ENCODE measurements at places on chromosomes 1 and 21.

DNA sequence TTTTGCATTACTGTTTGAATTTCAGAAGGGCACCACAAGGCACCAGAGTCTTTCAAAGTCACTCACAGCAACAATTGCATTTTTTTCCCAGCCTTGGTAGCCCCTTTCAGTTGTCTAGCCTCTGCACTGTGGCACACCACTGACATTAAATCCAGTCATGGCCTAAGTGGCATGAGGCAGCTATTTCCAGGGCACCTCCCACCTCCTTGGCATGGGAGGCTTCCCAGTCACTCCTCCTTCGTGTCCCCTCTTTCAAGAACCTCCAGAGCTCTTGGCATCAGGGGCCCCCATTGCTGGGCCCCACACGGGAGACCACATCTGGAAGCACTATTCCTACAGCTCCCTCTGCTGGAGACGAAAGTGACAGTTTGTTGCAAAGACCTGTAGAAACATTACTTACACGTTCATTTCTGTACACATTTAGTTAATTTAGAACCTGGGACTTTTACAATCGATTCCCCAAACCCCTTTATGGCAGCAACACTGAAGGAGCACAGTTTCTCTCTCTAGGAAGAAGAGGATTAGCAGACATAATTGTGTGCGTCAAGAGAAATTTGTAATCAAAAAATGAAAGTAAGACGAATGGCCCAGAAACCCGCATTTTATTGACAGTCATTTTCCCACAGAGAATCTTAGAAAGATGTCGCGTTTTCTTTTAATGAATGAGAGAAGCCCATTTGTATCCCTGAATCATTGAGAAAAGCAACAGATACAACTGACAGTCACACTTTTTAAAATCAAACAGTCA lies 5.7 kb upstream of the CHD5 start:
- DNase-seq, result peak; percentile 12

DNA sequence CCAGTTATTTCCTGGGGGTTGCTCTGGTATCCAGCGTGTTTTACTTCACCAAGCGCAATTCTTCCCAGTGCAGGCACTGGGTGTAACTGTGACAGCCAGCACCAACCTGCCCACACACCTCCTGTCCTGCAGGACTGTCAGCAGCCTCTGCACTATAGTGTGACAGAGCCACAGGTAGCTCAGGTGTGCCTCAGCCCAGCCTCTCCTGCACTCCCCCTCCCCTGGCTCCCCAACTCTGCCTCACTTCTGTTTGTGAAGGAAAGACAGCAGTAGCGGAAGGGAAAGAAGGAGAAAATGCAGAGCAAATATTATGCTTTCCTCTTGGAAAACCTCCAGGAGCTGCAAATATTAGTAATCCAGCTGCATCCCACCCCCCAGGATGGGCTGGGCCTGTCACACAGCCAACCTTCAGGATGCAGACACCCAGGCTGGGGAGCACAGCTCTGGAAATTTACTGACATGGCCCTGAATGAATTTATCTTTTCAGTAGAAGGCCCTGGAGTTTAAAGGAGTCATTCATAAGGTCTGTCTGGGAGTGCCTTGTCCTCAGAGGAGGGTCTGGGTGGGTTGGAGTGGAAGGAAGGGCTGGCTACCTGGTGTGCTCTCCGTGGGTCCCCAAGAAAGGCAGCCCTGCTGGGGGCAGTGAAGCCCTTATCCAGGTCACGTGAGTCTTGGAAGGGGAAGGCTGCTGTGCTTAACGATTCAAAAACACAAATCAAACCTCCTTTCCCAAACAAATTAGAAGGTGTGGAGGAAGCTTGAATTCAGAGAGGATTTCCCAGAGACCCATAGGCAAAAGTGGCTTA lies 20.9 kb downstream of the CAPN2 start:
- no peak for DNase-seq

DNA sequence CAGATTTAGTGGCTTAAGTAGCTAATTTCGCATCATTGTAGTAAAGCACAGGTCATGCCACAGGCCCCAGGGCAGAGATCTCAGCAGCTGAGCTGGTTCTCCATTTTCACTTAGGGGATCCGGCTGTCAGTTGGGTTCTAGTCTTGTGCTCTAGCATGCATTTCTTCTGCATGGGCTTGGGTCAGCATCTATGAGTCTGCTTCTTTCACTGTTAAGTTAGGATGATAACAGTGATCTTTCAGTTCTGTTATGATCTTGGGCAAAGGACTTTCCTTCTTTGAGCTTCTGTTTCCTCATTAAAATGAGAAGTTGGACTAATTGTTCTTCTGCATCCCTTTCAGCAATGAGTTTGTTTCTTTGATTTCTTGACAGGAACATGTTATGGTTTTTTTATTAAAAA lies 123.6 kb upstream of the DNAH14 start:
- DNase-seq, result no peak

DNA sequence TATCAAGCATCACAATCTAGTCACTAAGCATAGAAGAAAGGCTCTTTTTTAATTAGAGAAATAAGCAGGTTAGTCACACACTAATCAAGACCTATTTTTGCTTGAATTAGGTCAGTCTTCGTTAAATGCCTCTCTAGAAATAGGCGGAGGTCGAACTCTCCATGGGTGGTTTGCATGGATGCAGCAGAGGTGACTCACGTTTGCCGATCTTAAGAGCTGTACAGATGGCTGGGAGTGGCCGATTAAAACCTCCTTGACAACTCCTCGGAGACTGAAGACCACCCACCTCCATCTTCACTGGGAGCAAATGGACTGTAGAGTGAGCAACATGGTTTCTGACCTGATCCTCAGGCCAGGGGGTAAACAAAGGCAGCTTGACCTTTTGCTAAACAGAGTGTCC lies 249.3 kb downstream of the ZNF648 start:
- no peak for DNase-seq

- DNase-seq, result peak; percentile 83
Observed at GRCh38 chr1:112704391-112704933, 2.5 kb downstream of the RHOC start.

GRCh38 chr1:212916481-212917133 lies 33.7 kb upstream of the VASH2 start:
- DNase-seq, result no peak

GRCh38 chr1:46569884-46570725 lies 18.7 kb upstream of the KNCN start:
- no peak for DNase-seq

DNA sequence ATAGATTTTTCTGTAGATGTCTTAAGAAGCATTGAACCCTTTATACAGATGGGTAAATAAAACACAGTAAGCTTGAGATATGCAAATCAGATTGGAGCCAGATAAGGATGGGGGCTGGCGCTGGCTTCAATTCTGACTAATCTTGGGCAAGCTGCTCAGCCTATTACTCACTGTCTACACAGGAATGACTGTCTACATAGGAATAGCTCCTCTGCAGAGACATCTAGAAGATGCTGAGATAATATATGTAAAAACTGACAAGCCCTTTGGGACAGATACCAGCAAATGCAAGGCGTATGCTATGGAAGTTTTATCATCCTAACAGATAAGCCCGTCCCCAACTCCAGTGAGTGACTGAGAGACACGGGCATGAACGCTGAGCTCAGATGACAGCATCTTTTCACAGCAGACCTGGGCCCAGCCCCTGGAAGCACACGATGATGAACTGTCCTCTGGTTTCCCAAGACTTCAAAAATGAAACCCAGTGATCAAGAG lies 1.7 kb downstream of the CLDN14 start:
- no peak for DNase-seq

DNA sequence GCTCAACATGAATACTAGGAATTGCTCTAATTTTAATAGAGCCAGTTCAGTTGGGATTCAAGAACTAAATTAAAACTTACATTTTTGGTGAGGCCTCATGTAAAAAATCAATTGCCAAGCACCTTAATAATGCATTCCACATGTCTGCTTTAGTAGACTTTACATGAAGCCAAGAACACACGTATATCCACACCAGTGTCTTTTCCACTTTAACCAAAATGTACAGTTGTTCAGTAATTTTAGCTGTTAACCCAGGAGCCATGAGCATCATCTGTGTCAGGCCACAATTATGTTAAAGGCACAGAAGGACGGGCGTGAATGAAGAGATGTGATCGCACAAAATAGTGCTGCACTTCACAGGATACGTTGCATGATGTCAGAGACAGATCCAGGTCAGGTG lies 136.7 kb downstream of the TLR5 start:
- no peak for DNase-seq

DNA sequence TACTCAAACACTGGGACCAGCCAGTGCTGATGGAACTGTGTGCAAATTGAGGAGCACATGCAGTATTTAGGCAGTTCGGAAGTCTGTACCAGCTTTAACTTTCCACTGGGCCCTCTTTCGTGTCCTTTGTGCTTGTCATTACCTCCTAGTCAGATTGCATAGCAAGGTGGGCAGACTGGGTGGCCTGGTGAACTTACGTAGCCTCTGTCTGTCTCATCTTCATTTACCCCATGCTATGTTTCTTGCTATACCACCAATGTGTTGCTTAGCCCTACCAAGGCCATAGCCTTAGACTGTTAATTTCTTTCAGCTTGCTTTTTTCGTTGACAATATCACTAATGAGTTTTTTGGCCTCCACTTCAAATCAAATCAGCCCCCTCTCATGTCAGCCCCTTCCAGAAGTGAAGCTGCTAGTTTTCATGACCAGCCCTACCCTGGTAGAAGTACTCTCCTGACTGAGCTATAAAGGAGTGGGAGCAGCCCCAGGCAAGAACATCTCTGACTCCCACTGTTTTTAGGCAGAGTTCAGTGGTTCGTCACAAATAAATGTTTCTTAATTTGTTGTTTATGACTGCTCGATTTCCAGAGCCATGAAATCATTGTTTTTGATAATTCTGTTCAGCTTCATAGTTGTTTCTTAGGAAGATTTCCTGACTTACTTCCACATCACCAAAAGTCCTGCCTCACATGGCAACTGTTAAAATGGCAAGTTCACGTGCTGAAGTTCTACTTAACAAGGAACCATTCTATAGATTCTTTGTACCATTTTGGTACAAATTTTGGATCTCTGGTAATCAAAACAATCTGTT lies 19.3 kb downstream of the PRKACB start:
- no peak for DNase-seq

DNA sequence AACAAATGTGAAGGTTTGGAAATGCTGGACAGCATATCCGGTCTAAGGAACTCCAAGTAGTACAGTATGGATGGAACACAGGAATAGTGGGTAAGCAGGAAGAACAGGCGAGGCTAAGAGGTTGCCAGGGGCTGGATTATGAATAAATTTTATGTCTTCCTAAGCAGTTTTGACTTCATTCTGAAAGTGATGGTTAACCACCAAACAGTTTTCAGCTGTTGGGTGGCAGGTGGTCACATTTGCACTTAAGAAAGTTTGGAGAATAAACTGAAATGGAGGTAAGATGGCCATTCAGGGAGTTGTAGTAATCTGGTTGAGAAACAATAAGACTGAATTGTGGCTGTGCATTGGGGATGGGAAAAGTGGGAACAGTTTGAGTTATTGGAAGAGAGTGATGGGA lies 83.8 kb downstream of the PRKAA2 start:
- DNase-seq, result no peak

DNA sequence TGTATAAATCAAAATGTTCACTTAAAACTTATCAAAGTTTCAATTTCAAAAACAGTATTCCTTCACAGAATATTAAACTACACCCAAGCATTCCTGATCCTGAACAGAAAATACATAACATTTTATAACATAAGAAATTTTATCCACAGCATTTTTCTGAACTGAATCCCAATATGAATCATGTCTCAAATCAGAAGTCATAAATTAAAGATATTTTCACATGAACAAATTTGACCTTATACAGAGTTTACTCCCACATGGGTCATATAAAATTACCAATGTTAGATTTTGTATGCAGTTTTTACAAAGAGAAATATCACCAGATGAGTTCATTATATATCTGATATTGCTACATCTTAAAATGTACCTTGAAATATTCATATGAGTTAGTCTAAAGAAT lies 48.6 kb upstream of the ASPM start:
- DNase-seq, result no peak

DNA sequence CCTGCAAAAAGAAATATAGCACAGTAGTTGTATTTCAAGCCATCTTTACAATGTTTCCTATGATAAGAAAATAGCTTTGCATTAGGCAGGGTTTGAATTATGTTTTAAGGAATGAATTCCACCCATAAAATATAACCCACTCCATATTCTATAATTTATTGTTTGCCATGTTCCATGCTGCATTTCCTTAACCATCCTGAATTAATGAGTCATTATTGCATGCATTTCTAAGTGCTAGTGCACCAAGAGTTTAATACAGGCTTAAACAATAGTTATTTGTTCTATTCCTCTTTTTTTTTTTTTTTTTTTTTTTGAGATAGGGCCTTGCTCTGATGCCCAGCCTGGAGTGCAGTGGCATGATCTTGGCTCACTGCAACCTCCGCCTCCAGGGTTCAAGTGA lies 45.2 kb downstream of the MIGA1 start:
- DNase-seq, result no peak

GRCh38 chr1:63319046-63320021 lies 3.0 kb upstream of the FOXD3 start:
- DNase-seq, result no peak

GRCh38 chr1:115839029-115839678 lies 1.8 kb downstream of the NHLH2 start:
- DNase-seq, result peak; percentile 66

DNA sequence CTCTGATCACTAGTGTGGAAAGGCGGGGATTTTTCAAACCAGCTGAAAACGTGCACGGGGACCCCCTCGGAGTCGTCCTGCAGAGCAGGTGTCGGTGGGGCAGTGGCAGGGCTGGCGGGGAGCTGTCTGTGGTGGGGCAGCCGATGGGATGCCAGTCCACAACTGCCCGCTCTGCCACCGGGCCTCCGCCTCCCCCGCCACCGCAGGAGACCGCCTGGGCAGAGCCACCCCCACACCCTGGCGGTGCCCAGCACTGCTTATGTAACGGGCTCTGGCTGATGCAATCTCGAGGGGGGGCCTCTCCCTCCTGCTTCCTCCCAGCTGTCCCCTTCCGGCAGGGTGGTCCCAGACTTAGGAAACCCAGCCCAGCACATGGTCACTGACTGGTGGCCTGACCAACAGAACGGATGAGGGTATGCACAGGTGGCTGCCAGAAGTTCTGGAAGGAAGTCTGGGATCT lies 9.3 kb downstream of the CHD5 start:
- peak; percentile 68 for DNase-seq

- DNase-seq, result no peak
Observed at GRCh38 chr21:38420140-38420539, 78.1 kb downstream of the ERG start.

DNA sequence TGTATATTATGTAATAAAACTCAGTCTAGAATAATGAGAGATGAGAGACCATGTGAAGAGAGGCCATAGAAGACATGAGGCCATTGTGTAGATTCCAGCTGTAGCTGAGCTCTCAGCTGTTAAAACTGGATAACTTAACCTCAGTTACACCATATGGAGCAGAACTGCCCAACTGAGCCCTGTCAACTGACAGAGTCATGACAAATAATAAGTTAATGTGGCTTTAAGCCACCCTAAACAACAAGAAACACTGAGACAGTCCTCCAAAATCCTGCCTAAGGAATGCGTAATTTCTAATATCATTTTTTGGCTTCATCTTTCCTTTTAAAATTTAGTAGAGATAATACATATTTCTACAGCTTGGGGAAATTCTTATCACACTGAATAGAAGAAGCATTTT lies 580.0 kb upstream of the RGS18 start:
- no peak for DNase-seq

GRCh38 chr1:6634371-6635052 lies 9.8 kb downstream of the THAP3 start:
- DNase-seq, result peak; percentile 65

- DNase-seq, result no peak
Observed at GRCh38 chr1:40079774-40080400, 17.2 kb downstream of the PPT1 start.

- no peak for DNase-seq
Observed at GRCh38 chr1:165289556-165289955, 67.0 kb downstream of the LMX1A start.
